Mucosa of descending colon (tissue), 3 donors: ENCODE measurements at places on chromosomes 5 and 9.

- no peak for DNase-seq
These were observed 103.6 kb upstream of the IER5L start for GRCh38 chr9:129281506-129282145.

DNA sequence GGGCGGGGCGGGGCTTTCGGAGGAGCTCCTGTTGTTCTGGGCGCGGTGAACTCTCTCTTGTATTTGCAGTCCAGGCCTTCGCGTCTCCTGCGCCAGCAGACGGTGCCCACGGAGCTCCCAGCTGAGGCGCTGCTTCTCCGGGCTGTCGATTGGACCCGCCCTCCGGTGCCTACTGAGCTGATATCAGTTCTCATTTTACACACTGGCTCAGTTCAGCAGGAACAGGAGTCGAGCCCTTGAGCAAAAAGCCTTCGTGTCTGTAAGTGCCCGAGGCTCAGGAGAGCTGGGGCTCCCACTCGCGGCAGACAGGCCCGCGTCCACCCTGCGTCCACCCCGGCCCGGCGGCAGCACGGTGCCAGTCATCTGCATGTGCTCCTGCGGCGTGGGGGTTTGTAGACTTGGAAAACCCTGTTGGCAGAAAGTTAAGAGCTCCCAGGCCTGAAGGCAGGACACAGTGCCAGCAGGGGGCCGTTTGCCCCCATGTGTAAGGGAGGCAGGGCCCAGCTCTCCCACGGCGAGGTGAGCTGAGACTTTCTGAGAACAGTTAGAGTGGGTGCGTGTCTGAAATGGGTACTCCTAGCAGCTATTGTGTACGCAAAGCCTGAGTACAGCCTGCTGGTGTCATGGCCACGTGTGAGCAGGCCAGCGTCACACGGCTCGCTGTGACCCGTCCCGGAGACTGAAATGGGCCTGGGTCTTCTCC is 231.5 kb downstream of the FANCC start:
- no peak for DNase-seq

GRCh38 chr9:22211588-22212360 is 202.7 kb upstream of the CDKN2B start:
- DNase-seq = no peak

DNA sequence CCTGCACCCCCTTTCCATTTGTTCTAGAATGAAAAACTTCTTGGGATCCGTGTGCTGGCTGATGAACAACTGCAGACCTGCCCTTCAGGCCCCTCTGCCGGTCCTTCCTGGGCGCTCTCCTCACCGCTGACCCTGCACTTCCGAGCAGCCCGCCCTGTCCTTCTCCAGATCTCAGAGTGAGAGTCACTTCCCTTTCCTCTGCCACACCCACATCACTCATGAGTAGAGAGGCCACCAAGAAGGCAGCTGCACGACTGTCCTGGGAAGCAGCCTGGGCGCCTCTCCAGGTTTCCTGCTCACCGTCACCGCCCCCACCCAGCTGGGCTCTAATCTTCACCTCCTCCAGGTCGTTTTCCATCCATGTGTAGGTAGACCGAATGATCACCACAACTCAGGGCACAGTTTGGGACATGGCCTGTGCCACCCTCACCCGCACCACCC is 35.0 kb upstream of the NSMF start:
- no peak for DNase-seq

- DNase-seq = peak; percentile 22
These were observed 104.1 kb downstream of the DAB2IP start for GRCh38 chr9:121755581-121755980.

GRCh38 chr5:14217587-14217986 is 74.4 kb downstream of the TRIO start:
- peak; percentile 54 for DNase-seq

GRCh38 chr9:125620216-125620615 is 86.8 kb downstream of the MAPKAP1 start:
- no peak for DNase-seq

DNA sequence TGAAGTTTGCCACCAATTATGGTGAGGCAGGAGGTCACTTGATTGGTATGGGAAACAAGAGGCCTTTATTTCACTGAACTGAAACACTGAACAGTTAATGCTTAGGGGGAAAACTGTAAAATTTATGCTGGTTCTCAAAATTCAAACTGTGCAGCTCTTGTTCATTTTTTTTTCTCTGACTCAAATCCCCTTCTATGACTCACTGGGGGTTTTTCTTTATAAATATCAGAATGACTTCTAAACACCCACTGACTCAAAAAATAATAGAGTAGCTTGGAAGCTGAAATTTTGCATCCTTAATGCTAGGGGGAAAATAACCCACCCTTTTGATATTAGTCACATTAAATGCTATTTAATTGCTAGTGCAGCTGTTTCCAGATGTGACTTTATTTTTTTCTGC is 24.1 kb upstream of the OTP start:
- no peak for DNase-seq

- no peak for DNase-seq
These were observed 69.8 kb upstream of the SLC1A3 start for GRCh38 chr5:36536616-36537005.

GRCh38 chr9:72600671-72601070 is 79.3 kb downstream of the TMC1 start:
- DNase-seq = no peak

DNA sequence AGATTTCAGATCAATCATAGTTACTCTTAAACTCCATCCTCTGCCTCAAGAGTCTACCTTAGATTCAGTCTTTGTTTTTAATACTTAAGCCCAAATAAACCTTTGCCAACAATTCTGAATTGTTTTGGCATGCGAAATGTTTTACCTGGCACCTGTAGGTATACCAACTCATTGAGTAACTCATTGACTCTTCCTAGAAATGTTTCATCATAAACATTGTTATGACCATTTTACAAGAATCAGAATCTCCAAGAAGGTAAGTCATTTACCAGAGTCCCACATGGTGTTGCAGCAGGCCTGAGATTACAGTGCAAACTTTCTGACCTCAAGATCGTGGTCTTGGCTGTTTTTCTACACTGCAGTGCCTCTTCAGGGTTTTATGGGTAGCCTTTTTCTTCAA is 750.4 kb downstream of the BRINP1 start:
- no peak for DNase-seq

DNA sequence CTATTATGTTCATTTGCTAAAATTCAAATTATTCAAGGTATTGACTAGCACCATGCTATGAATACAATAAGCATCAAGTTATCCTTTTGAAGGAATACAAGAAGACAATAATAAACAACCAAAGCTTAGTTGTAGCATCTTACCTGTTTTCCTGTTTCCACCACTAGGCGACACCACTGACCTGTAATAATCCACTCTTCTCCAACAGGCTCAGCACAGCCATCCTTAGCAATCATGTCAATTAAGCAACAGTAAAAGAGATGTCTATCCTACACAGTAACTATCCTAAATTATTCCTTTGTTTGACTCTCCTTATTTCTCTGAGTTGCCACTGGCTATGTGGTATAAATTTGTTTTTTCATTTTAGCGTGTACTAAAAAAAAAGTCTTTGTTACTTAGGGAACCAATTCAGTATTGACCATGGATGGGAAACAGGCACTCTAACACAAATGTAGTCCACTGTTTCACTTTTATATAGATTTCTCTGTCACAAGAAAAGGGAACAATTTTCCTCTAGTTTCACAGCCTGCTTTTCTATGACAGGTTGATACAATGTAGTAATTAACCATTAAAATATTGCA is 46.2 kb downstream of the PCA3 start:
- no peak for DNase-seq

- DNase-seq = peak; percentile 48
These were observed 5.9 kb downstream of the FAM78A start for GRCh38 chr9:131270171-131271015.

DNA sequence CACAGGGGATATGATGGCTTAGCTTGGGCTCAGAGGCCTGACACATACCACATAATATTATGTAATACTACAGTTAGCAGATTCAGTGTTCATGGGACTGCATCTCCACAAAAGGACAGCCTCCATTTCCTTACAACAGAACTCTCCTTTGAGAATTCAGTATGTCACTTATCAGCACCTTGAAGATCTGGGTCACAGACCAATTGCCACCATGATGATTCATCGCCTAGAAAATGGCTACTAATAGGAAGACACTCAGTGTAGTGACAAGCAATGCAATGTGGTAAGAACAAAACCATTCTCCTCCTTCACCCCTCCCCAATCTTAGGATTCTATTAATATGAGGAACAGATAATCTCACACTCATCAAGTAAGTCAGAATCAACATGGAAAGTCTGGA is 38.7 kb upstream of the PRLR start:
- no peak for DNase-seq

GRCh38 chr5:178786859-178787499 is 56.5 kb upstream of the ZNF354A start:
- DNase-seq = no peak

- DNase-seq = no peak
These were observed 3.3 kb upstream of the LHX2 start for GRCh38 chr9:124008303-124008693.

GRCh38 chr9:4024281-4024777 is 275.5 kb downstream of the GLIS3 start:
- no peak for DNase-seq

- DNase-seq = no peak
These were observed 354.3 kb upstream of the CDH9 start for GRCh38 chr5:27392716-27393115.

DNA sequence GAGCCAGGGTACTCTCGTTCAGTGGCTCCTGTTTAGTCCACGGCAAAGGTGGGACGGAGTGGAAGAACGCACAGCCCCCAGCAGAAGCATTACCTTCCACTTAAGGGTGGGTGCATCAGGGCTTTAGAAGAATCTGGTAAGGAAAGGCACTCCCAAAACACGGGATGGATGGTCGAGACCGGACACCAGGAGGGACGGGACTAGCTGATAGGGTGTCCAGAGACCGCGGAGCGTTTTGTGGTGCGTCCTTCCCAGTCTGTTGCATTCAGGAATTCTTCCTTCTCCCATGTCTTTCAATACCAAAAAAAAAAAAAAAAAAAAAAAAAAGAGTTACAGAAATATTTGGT is 545 bp upstream of the CTSV start:
- DNase-seq = no peak

DNA sequence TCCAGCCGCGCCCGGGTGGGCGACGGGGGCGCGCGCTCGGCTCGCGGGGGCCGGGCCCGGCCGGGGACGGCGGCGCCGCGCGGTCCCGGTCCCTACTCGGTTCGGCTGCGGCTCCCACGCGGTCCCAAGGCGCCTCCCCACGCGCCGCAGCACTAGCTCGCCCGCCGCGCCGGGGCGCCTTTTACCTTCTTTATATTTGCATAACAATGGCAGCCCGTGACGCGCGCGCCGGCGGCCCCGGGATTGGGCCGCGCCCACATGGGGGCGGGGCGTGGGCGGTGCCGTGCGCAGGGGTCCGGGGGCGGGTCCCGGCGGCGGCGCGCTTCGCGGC is at the start of gene NRARP:
NRARP (minus strand) TSS at position 154 of the 331 bp plus-strand sequence. CDS start 343 bp downstream, outside the sequence.
- peak; percentile 97 for DNase-seq

DNA sequence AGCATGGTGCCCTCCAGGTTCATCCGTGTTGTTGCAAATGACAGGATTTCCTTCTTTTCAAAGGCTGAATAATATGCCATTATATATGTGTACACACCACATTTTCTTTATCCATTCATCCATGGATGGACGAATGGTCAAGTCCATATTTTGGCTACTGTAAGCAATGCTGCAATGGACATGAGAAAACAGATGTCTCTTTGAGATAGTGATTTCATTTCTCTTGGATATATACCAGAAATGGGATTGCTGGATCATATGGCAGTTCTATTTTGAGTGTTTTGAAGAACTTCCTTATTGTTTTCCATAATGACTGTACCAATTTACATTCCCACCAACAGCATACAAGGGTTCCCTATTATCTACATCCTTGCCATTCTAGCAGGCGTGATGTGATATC is 67.9 kb downstream of the TEK start:
- no peak for DNase-seq

GRCh38 chr9:137021979-137022661 is 5.9 kb downstream of the ABCA2 start:
- DNase-seq = peak; percentile 97

DNA sequence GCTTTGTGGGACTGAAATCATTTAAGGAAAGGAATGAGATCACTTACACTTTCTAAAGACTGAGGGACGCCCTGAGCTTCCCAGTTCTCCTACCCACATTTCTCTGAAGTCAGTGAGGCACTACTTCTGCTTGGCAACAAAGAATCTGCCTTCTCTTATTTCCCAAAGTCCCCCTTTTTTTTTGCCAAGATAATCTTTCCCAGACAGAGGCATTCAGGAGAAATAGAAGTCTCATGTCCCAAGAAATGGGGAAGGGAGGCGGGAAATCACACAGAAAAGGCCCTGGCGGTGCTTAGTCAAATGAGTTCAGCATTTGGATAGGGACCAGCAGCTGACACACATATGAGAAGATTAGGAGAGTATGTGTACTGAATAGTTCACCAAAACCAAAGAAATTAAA is 159.7 kb downstream of the MUSK start:
- DNase-seq = no peak

DNA sequence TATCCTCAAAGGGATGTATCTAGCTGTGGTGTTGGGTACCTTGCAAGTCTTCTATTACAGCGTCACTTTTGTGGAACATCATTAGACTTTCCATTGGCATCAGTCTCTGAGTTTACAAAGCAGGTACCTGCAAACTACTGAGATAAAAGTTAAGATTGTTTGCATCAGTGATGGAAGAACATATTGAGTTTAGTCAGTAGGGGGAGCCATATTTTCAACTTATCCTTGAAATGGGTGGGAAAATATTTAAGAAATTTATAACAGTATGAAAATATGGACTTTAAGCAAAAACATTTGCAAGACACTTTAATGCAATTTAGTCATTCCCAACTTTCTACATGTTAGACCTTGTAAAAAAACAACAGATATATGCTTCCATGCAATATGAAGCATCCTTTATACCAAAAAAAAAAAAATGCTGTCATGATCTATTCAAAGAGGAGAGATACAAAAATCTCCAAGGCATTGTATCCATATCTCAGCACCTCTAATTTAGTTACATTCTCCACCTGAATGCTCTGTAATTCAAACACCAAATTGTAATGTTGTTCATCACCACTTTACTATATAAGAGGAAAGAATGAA is 98.6 kb upstream of the ADAMTS19 start:
- no peak for DNase-seq

DNA sequence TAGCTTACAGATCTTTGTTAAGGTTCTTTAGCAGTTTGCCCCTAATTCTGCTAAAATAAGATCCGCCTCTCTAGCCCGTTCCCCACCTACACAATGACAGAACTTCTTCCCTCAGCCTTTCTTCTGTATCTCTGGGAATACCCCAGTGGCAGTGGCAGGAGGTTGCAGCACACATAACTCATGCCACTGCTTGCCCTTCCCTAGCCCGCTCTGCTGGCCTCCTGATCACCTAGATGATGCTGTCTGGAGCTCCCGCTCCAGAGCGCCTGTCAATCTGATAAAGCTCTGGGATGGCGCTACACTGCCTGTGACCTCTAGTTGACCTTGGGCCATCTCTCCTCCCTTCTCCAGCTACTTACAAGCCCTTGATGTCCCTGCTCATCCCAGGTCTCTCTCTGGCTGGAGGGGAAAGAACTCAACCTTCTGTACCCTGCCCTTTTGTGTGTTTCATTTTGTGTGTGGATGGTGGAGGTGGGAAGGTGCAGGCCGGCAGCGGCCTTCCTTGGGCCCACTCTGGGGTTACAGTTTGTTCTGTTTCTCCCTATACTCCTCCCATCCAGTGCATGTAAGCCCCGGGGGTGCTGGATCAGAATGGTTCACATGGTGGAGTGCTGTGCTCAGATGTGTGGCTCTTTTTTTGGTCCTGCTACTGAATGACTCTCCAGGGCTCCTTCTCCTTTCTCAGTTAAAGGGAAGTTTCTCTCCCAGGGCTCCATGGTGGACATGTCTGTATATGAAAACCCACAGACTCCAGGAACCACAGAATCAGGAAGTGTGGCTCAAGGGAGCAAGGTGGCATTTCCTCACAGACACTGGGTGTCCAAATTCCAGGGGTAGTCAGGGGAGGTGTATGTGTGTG is 29.1 kb downstream of the MTX3 start:
- DNase-seq = no peak
